Astrocyte (in vitro differentiated cells and primary cell): ENCODE measurements at places on chromosomes 3 and 15. TPM values are rescaled to one million over a fixed set of nuclear protein-coding genes. Genes with fewer than 3 reads are reported as not detected.

DNA sequence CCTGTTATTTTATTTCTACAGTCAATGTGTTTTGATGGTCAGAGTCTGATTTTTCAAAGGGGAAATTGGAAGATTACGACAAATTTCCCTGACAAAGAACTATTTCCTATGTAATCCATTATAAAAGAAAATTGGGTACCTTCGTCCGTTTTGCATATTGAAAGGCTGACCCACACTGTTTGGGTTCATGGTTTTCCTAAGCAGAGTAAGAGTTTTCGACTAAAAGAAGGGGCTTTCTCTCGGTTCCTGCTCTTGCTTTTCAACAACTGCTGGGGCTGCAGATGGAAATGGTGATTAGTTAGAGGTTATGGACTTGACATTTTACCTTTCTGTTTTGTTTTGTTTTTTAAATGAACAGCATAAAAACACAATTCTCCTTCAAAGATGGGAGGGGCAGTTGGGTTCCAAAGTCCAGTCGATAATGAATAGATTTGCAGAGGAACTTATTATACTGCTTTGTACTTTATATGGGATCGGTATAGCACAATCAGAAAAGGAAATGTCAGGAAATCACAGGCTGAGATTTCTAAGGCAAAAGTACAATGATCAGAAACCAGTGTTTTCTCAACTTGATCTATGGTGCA lies 978 bp downstream of the KCNMB2 start:
- no peak for DNase-seq

GRCh38 chr3:373193-373779 lies 176.7 kb downstream of the CHL1 start:
- no peak for DNase-seq

DNA sequence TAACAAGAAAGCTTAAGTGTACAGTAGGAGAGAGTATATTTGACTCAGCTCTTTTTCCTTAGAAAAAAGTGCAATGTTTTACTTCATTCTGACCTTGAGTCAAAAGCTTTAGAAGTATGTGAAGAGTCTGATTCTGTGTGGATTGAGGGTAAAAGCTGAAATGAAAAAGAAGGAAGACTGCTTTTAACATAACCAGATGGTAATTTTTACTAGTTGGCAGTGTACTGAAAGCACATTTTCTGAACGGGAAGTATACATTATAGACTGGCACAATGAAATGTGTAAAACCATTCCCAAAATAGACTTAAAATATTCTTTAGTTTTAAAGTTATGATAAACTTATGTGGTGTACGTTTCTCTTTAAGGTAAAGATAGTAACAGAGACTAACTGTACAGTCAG lies 197.8 kb upstream of the ZNF717 start:
- no peak for DNase-seq

SELENOT gene
- total RNA-seq, result 130 and 132 TPM in 2 replicates
